ENCODE measurements at places on chromosomes 11 and 22.

DNA sequence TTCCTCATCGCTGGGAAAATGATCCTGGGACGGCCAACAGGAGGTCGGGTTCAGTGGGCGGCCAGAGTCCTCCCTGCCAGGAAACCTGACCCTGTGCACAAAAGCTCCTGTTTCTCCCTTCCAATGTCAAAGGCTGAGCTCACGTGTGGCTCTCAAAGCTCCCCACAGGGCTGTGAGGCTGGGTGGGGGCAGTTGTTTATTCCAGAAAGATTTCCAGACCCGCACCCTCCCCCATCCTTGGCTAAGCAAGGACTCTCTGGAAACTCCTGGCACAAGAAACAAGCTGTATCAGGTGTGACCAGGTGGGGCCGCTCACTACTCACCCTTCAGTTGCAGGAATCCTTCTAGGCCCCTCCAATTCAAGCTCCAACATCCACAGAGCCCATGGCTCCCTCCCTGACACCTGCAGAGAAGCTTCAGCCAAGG is 131.9 kb downstream of the SHANK2 start:
- DNase-seq: no peak

- DNase-seq: no peak
These were observed 16.4 kb upstream of the MFNG start for GRCh38 chr22:37502342-37503182.

DNA sequence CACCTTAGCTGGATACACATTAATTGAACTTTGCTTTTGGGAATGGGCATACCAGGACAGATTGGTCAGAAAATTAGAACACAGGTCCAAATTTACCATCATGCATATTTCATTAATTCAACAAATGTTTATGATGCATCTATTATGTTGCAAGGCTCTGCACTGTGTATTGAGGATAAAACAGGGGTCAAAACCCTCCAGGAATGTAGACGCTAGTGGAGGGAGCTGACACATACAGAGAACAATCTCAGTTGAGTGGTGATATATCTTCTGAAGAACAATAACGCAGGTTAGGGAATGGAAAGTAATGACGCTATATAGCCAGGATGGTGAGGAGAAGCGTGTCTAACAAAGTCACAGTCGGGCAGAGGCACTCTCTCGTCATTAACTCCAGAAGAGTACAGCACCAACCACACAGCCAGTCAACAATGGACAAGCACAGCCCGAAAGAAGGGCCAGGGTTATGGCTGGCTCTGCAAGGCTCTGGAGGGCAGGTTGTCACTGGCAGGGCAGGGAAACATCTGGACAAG is 3.8 kb downstream of the FLI1 start:
- no peak for DNase-seq

GRCh38 chr22:19900707-19901436 is 40.7 kb upstream of the COMT start:
- no peak for DNase-seq

DNA sequence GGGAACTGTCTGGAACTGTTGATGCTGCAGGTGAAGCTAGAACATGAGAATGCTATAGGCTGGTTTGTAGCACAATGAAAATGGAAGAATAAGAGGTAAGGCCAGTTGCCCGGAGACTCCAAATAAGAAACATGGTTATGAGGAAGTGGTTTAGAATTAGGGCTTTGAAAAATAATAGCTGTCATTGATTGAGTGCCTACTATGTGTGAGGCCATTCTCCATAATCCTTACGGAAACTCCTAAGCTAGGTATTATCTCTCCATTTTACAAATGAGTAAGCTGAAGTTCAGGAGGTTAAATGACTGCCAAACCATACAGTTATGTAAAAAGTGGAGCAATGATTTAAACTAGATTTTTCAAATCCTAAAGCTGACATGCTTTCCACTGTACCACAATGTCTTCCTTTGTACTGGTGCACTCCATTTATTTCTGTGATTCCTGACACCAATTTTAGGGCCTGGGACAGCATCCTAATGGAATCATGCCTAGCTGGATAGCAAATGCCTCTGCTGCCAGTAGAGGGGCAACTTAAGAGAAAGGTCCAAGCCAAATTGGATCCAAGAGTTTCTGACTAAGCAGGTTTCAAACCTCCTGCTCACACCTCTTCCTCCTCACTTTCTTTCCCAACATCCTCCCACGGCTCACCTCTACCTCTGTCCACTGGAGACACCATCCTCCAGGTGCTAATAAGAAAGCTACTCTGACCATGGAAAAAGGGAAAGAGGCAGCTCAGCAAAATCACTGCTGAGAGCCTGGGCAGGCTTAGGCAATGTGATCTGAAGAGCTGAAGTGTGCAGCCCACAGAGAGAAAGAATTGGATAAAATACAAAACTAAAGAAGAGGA is 46.9 kb upstream of the PICALM start:
- DNase-seq: no peak

- no peak for DNase-seq
These were observed 23.9 kb upstream of the NECTIN1 start for GRCh38 chr11:119752946-119753345.

DNA sequence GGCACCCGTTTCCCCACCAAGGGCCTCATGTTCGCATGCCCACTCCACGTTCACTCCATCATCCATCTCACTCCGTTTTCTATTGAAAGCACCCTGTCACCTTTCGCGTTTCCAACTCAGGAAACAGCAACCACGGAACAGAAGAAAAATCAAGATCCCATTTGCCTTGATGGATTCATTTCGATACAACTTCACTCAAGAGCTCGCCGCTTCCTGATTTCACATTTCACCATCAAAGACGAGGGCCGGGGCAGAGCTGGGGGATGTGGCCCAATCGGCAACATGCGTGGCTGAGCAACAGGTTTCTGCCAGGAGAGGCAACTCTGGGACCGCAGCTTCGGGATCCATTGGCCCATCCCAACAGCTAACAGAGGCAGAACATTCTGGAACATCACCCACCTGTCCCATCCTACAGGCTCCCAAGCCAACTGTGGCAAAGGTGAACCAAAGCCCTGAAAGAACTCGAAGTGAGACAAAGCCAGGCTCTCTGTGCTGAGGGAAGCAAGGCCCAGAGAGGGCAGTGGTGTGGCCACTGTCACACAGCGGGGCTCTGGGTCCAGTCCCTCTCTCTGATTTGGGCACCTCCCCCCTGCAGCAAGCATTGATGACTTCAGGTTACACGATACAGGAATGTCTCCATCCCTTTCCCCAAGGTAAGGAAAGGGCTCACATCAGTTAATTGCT is 36.2 kb upstream of the CD5 start:
- no peak for DNase-seq

GRCh38 chr11:5691964-5692361 is 2.4 kb downstream of the TRIM22 start:
- no peak for DNase-seq

- no peak for DNase-seq
These were observed 1.9 kb downstream of the PIWIL3 start for GRCh38 chr22:24772493-24773220.

DNA sequence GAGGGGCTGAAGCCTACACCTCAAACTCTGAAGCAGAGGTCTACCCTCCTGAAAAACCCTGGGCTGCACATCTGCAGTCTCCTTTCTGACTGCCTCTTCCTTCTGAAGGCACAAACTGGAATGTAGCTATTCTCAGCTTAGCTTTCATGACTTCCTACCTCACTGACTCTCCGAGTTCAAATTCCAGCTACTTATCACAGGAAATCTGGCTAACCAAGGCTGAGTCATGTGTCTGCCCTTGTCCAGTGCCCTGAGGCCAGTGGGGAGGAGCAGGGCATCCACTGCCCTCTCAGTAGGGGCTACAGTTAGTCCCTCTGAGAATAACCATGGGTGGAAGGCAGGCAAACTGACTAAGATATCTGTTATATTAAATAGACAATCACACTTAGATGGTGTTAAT is 29.2 kb downstream of the PDGFD start:
- no peak for DNase-seq

GRCh38 chr11:133414506-133414905 is 117.8 kb downstream of the OPCML start:
- DNase-seq: no peak

DNA sequence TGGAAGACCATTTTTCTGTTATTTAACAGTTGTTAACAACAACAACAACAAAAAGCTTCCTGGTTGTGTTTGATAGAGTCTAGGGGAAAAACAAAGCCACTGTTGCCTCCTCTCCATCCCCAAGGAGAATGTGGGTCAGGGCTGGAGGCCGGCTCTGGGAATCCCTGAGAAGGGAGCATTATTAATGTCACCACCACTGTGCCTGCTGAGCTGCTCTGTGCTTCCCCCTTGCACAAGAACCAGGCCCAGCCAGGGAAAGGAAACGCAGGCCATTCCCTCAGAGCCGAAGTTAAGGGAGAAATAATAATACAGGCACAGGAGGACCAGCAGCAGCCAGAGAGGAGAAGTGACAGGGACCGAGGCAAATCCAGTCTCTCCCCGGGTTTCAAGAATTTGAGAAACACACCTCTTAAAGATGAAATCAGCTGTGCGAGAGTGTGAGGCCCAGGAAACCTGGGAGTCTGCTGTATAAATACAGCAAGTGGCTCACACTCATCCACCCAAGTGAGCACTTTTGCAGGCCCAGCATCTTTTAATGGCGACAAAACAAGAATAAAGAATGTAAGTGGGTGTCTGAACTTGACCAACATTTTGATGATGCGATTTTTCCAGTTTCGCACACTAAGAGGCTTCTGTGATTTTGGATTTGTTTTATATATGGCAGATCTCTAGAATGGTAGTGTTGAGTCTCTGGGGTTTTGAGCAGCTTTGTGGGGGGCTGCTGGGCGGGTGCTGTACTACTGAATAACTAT is 539.2 kb downstream of the NTM start:
- DNase-seq: no peak

DNA sequence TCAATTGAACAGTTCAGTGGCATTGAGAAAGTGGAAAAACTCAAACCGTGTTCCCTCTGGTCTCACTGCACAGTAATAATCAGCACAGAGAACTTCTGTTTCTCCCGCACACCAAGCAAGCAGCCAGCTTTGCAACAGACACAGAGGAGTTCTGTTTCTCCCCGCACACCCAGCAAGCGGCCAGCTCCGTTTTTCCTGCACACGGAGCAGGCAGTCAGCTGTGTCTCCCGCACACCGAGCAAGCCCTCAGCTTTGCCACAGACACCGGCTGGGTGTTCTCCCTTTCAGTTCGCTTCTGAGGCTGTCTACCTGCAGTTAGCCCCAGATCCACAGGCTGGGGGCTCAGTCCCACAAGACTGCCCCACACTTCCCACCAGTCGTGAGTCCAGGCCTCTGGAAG is 9.9 kb upstream of the TALDO1 start:
- no peak for DNase-seq

DNA sequence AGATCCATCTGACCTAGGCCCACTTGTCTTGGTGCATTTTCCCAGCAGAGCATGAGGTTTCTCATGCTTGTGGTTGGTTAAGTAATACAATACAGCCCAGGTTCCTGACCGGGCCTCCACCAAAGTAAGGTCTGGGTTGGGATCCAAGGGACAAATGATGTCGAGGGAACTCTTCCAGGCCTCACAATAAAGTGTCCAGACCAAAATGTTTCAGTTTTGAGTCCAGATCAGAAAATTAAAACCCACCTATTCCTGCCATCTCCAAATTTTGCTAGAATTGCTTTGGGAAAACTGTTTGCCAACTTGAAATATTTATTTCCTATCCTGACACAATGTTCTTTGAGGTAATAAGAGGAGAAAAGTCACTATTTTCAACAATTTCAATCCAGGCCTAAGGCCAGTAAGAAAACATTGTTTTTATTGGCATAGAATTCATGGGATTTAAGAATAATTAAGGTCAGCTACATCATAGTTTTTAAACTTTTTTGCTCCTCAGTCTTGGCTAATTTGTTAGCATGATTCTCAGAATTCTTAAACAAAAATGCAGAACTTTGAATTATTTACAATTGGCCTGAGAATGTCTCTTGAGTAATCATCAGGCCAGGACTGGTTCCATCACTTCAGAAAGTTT is 51.4 kb downstream of the ME3 start:
- no peak for DNase-seq

- DNase-seq: no peak
These were observed 5.0 kb downstream of the ASCL2 start for GRCh38 chr11:2265396-2265795.

DNA sequence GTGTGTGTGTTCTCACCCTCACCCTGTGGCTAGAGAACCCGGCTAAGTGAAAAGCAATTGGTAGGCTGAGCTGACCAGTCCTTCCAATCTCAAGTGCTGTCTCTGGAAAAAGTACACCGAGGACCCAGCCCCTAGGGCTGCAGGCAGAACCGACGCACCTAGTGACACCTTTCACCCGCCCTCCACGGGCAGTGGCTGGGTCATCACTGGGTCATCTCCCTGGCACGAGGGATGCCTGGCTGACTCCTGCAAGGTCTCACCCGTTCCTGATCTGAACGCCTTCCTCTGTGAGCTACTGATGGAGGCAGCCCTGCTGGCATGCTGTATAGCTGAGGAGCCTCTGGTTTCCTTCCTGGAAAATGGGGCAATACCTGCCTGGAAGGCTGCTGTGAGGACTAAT is 311.5 kb downstream of the NTM start:
- DNase-seq: no peak

GRCh38 chr11:32511926-32512325 is 71.7 kb upstream of the EIF3M start:
- no peak for DNase-seq

DNA sequence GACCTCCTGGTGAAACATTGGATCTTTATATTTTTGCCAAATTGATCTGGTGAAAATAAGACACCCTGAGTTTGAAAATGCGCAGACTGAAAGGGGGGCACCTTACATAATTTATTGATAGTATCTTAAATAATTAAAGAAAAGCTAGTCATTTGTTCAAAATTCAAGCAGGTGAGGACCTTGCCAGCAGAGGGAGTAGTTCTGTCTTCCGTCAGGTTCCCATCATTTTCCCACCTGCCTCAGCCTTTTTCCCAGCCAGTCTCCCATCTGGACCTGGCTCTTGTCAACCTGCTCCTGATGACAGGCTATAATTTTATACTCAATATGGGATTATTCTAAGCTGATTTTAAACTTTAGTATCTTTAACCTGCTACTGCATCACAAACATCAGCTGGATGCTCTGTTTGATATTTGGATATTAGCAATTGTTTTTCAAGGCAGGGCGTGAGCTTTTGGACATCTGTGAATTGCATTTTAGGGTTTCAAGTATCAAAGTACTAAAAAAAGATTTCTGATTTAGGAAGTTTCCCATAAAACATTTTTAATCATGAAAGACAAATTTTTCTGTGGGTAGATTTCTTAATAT is 132.0 kb downstream of the ELP4 start:
- no peak for DNase-seq

DNA sequence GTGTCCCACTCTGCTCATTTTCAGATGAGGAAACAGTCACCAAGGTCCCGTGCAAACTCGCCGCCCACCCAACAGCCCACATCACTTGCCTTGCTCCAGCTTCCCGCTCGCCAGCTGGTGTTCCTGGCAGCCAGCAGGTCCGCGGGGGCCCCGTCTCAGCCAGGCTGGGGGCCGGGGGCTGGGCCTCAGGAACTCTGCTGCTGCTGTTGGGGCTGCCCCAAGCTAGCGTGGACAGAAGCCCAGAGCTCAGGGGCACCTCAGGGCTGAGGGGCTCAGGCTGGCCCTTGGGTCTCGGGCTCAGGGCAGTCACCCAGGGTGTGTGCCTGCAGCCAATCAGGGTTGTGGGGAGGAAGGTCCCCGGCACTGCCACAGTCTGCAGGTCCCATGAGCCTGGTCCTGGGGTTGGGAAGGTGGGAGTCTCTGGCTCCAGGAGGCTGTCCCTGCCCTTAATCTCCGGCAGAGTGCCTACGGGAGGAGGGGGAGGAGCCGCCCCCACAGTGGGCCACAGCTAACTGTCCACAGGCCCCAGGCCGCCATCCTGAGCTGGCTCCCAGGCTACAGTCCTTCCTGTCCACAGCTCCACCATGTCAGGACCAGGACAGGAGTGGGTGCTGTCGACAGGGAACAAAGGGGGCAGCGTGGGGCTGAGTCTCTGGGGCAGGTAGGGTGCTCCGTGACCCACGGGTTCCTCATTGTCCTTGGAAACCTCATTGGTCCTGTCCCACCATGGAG is 65.2 kb downstream of the ARFGAP3 start:
- no peak for DNase-seq
